Thoracic aorta (tissue), 2 donors: ENCODE measurements at places on chromosomes 11 and 22. TPM values are rescaled to one million over a fixed set of nuclear protein-coding genes. Genes with fewer than 3 reads are reported as not detected.

Gene OSBP2
- total RNA-seq, result 0.71 TPM

Gene ADSL
- total RNA-seq, result 68.8 TPM

Gene KCTD21
- 9.1 TPM for total RNA-seq

DNA sequence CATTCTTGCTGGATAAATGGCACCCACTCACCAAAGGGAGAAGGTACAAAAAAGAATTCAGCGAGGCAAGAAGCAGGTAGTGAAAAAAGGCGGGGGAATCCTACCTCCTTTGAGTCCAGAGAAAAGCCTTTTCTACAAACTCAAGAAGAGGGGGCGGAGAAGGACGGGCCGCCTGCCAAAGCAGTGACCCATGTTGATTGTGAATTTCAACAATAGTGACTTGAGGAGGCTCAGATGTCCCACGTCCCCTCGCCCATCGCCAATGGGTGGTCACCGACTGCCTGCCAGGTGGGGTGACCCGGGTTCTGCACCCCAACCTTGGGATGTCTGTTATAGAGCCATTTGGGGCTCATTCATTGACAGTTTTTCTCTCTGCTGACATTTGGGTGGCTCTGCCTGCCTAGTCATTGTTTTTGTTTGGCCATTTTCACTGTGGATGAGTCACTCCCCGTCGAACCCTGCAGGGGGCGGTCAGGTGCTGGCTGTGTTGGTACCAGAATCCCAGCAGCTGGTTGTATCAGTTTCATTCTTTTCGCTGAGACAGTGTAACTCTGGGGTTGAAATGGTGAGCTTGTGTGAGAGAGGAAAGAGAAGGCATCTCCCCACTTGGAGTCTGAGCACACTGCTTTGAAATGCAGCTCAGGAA is 163.4 kb upstream of the NCAM1 start:
- no peak for DNase-seq

GRCh38 chr22:25166266-25167040 is 33.2 kb upstream of the CRYBB3 start:
- no peak for DNase-seq

GRCh38 chr11:115617767-115618166 is 113.6 kb upstream of the CADM1 start:
- no peak for DNase-seq

Gene CRACR2B
- 9.6 TPM for total RNA-seq

- DNase-seq, result no peak
Observed at GRCh38 chr11:41497974-41498373, 38.5 kb upstream of the LRRC4C start.

- DNase-seq, result no peak
Observed at GRCh38 chr11:19347911-19348310, 107.2 kb upstream of the E2F8 start.

Gene CCDC87
- 0.68 TPM for total RNA-seq

- DNase-seq, result no peak
Observed at GRCh38 chr11:133895061-133895479, 49.8 kb upstream of the SPATA19 start.

DNA sequence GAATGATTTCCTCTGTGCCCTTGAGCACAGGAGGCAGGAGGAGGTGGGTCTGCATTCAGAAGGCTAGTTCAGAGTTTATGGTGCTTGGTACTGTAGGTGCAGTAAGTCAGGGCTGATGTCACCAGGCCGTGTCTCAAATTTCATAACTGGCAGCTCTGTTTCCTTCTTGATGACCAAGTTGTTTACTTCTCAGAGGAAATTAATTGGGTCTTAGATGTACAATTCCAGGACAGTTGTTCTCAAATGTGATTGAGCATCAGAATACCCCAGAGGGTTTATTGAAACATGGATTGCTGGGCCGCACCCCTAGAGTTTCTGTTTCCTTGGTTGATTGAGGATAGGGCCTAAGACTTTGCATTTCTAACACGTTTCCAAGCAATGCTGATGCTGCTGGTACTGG is 6.2 kb downstream of the AMOTL1 start:
- no peak for DNase-seq

DNA sequence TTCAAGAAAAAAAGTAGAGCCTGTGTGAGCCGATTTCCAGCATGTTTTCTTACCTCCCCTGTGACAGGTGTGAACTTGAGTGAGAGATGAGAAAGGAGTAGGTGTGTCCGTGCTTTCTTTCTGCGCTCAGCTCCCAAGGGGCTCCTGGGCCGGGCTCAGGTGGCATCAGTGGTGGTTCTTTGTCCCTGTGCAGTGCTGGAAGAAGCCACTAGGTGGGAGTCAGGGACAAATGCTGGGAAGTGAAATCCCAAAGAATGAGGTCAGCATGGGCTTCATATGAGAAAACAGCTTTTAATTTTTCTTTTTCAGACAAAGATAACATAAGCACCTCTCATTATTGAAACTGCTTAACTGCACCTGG is 57.8 kb downstream of the PPFIBP2 start:
- DNase-seq, result no peak

Gene SLC22A9
- not detected for total RNA-seq

GRCh38 chr22:20788627-20789344 is 14.9 kb downstream of the SERPIND1 start:
- DNase-seq, result no peak

GRCh38 chr11:121443688-121444275 is 8.3 kb upstream of the SORL1 start:
- DNase-seq, result no peak
